ENCODE measurements at places on chromosomes 2 and 18. TPM values are rescaled to one million over a fixed set of nuclear protein-coding genes. Genes with fewer than 3 reads are reported as not detected.

DNA sequence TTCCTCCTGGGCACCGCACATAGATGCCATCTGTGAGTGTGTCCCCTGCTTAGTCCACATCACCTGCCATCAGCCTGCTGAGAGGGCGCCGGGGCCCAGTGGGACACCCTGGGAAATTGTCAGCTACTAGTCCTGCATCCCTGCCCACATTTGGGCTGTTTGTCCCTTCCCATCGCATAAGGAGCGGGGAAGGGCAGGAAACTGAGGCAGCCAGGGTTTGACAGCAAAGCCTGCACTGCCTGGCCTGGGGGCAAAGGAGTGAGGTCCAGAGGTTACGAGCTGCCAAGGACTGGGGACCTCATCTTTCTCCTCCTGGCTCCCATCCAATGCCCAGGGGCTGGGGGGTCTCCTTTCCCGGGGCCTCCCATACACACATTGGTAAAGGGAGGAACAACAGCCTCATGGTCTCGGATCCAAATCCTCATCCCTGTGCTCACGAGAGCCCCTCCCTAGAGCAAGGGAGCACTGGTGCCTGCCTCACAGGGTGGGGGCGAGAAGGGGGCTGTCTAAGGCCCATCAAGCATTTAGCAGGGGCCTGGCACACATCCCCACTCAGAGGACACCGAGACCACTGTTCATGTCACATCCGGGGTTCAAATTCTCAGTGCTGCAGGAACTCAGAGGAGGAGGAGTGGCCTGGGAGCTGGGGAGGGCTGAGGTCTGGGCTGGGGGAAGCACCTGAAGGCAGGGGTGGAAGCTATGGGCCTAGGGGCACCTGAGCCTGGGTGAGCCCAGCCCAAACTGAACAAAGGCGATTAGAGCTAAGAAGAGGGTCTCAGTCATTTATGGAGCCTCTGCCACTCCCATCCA is 113.8 kb downstream of the SMAD7 start:
- no peak for DNase-seq

DNA sequence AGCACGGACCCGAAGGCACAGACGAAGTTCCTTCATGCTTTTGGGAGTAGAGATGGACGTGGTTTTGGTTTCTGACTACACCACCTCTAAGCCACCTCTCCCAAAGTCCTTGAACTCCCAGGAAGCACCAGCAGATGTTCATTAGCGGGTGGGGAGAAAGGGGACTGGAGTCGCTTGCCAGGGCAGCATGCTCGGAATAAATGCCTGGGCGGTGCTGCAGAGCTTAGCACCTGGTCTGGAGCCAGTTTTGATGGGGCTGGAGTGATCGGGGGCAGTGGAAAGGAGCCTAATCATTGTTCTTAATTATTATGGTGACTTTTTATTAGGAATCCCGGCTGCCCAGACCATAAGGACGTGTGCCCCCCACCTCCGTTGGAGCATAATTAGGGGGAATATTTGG is 220.8 kb downstream of the TFCP2L1 start:
- no peak for DNase-seq

- no peak for DNase-seq
Observed at GRCh38 chr2:183283209-183283608, 159.0 kb downstream of the NUP35 start.

SP100 gene
- 369 TPM for total RNA-seq
